ENCODE measurements at places on chromosomes 5 and 9. TPM values are rescaled to one million over a fixed set of nuclear protein-coding genes. Genes with fewer than 3 reads are reported as not detected.

- DNase-seq, result no peak
Measured at GRCh38 chr5:98308960-98309359, 464.5 kb upstream of the RGMB start.

DNA sequence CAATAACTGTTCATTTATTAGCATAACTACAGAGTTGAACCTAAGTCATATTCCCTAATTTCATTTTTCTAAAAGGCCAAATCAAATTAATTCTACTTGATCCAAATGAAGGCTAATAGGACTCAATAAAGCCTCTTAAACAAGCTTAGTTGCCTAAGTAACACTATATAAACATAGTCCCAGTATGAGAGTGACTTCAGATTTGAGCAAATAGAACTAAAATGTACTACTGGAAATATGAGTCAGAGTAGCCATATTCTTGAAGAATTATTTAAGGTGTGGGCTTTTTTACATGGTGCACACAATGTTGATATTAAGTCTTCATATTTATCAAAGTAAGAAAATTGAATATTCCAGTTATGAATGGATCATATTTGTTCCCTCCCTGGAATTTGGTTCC, 872.3 kb downstream of the MAT2B start:
- DNase-seq, result no peak

DNA sequence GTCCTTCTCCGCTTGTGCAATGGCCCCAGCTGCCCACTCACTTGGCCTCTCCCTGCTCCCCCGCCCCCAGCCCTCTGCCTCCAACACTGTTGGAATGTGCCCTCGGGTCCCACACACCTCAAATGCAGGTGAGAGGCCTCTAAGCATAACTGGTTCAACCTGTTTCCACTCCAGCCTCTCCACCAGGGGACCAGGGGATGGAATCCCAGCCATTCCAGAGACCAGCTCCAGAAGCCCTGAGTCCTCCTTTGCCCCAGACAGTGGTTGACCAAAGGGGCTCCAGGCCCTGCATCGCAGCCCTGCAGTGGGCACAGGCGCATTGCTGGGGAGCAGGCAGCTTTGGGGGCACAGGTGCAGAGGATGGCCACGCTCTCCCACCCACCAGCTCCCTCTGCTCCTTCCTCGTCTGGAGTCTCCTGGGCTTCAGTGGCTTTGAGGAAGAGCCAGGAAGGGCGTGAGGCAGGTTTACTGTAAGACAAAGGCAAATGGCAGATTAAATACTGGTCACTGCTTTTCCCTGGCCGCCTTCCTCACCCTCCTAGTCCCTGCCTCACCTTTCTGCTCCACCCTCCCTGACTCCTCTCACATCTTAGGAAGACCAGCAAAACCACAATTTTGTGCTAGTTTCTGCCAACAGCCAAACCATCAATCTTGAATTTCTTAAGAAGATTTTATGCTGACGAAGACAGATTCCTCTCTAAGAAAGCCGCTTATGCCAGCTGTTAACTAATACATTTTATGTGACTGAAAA, 29.1 kb upstream of the IRX2 start:
- no peak for DNase-seq

GRCh38 chr9:83526901-83527300, 11.3 kb downstream of the FRMD3 start:
- no peak for DNase-seq

- DNase-seq, result no peak
Measured at GRCh38 chr9:90871327-90871935, 69.8 kb downstream of the SYK start.

DNA sequence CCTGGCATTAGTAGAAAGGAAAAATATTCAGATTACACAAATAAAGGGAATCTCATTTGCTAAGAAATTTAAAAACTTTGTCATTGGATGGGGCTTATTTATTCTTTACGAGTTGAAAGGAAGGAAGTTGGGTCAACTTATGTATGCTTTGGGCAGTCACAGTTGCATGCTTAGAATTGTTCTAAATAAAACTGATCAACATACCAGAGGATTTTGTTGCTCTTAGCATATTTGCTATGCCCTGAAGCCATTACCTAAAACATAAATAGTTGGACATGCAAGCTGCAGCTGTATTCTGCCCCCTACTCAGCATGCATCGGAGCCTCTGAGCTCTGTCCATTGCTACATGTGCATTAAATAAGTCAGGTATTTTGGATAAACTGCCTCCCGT, 172.7 kb upstream of the MEF2C start:
- no peak for DNase-seq

DNA sequence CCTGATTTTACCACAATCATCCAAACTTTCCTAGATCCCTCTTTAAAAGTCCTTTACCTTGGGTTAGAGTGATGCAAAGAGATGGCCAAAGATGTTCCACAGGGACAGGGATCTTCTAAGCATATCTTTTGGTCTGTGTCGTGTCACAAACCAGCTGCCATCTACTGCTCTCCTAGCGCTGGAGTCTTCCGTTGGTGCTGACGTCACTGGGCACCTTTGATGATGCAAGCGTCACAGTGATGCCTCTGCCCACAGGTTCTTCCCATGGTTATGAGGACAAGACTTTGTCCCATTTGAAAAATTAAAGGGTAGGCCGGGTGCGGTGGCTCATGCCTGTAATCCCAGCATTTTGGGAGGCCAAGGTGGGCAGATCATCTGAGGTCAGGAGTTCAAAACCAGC, 1.7 kb upstream of the GLT6D1 start:
- DNase-seq, result no peak

DNA sequence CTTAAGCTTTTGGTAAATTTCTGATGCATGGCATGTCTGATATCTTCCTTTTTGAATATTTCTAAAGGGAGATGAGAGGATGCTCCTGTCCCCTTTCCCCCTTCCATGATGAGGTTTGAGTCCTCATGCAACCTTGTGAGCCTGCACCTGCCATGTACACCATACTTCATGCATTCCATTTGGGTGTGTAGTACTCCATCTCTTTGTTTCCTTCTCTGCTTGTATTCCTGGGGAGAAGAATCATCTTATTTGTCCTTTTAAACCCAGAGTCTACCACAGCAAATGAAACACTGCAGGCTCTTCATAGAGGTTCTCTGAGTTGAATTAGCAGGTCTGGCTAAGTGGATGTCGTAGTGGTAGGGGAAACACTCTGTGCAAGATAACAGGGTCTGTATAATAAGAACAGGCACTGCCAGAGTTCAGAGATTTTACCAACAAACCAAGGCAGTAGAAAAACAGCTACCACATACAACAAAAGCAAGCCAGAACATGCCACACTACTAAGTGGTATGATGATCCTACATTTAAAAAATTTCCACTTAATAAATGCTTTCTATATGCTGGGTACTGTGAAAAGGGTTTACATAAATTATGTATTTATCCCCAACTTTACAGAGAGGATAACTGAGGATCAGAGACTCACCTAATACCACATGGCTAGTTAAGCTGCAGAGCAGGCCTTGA, 439.8 kb upstream of the GRIA1 start:
- no peak for DNase-seq

The SLC6A3 gene
- not detected for total RNA-seq

The PGM5 gene
- not detected for total RNA-seq

The BTNL3 gene
- not detected for total RNA-seq

The ATP6V1G1 gene
- 32.1 TPM for total RNA-seq

The HTR1A gene
- not detected for total RNA-seq

The RALGPS1 gene
- 3.1 TPM for total RNA-seq

The PPIC gene
- not detected for total RNA-seq

The MYMK gene
- not detected for total RNA-seq

The PCDHGA5 gene
- not detected for total RNA-seq
